ENCODE measurements at places on chromosomes 12 and 14. TPM values are rescaled to one million over a fixed set of nuclear protein-coding genes. Genes with fewer than 3 reads are reported as not detected.
A peak's percentile ranks its signal among the peaks of the same experiment; 100 is the strongest.

DNA sequence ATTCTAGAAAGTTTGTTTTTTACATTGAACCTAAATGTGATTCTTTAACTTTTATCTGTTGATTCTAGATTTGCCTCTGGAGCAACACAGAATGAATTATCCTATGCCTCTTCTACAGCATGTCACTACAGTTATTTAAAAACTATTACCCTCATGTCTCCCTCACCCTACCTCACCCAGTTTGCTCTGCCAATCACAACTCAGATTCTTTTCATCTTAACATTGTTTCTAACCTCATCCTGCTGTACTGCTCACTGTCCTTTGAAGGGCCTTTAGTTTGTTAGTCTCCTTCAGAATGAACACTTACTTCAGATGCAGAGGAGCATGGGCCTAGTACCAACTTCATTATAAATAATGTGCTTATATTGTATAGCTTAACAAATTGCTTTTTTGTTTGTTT is 21.5 kb downstream of the YLPM1 start:
- no peak for DNase-seq

GRCh38 chr12:38424436-38424835 is 107.9 kb downstream of the ALG10B start:
- no peak for DNase-seq

- no peak for DNase-seq
These were observed 8.2 kb downstream of the SLC22A17 start for GRCh38 chr14:23344481-23344880.

DNA sequence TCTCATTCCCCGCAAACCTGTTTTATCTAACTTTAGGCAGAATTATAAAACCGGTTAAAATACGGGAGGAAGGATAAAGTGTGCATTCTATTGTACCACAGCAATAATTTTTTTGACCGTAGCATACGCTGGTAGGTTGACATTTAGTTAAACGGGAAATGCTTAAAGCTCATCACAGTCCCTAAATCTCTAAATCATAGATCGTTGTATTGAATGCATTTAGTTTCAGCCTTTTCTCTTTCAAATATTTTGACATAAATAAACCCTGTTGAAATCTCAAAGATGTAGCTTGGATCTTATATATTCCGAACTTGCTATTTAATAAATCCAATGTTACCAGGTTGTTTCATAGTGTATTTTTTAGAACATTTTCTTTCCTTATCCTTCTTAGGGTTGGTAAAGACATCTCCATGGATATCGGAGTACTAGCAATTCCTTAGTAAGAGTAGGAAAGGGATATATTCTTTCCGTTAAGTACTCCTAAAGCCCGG is 798 bp downstream of the CLEC2B start:
- DNase-seq, result no peak

GRCh38 chr12:40325349-40325960 is 100.7 kb downstream of the LRRK2 start:
- DNase-seq, result peak; percentile 64

DNA sequence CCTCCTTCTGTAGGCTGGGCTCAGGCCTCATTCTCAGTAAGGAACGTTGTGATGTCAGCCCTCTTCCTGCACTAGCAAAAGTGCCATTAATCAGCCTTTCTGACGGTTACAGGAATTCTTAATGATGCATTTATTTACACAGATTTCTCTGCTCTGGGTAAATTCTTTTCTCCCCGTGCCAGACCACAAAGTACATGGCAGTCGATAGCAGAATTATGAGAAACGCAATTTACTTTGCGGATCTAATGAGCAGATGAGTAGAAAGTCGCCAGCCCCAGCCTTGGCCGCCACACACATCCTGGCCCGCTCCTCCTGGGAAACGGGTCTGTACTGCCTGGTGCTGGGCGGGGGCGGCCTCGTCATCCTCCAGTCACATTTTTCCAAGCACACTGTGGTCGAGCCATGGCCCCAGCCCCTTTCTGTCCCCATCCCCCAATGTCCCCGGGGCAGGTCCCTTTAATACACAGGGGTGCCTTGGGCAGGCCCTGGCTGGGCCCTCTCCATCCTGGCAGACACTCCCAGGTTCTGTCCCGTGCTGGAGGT is 25.9 kb downstream of the NOC4L start:
- no peak for DNase-seq

DNA sequence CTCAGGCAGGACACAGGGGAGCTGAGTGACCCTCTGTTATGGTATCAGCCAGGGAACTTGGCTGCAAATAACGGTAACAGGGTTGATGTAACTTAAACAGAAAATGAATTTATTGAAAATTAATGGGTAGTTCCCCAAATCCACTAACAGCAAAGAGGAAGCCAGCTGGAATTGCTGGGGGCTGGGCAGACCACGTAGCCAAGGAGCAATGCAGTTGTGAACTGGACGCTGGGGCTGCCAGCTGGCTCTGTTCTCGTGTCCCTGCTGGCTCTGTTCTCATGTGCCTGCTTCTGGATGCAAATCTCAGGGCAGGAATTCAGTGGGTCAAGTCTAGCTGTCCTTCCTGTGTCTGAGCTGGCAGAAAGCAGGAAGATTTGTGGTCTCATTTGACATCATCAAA is 1383.3 kb upstream of the TMEM132C start:
- DNase-seq, result no peak

DNA sequence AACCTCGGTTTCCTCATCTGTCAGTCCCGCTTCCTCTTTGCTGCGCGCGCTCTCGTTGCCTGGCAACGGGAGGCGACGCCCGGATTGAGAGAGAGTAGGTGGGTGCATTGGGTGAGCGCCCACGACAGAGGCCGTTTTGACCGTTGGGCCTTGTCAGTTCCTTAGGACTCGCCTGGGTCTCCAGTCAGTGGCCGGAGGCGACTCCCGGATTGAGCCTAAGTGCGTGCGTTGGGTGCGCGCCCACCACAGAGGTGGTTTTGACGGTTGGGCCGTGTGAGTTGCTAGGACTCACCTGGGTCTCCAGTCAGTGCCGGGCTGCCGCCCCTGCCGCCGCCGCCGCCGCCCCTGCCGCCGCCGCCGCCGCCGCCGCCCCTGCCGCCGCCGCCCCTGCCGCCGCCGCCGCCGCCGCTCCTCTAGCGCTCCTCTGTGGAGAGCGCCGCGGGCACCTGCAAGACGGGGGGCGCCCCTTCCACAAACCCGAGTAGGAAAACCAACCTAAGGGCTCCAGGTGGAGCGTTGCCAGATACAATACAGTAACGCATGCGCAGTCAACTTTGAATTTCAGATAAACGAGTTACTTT is 37.2 kb downstream of the APOBEC1 start:
- DNase-seq, result no peak

DNA sequence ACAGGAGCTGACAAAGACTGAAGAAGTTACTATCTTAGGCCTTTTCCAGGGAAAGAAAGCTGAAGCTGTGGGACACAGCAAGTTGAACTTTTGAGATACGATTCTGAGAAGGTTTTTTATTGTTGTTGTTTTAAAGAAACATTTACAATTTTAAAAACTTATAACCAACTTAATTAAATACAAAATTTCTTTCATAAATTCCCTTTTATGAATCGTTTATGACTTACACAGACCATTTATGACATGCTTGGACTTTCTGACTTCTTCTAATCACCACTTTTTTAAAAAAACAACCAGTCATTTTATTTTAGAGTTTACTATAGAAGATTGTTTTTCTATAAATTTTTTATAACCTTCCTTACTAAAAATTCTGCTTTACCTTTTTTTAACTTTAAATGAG is 68.7 kb downstream of the DHRS2 start:
- no peak for DNase-seq

The UBR7 gene
- total RNA-seq, result 19.9 TPM

The CLEC4C gene
- total RNA-seq, result not detected

The LRIG3 gene
- 12.1 TPM for total RNA-seq

The ERBB3 gene
- total RNA-seq, result 0.90 TPM

All from Panc1 (cell line).